HS-5 (cell line): ENCODE measurements at places on chromosomes 3 and 15.

DNA sequence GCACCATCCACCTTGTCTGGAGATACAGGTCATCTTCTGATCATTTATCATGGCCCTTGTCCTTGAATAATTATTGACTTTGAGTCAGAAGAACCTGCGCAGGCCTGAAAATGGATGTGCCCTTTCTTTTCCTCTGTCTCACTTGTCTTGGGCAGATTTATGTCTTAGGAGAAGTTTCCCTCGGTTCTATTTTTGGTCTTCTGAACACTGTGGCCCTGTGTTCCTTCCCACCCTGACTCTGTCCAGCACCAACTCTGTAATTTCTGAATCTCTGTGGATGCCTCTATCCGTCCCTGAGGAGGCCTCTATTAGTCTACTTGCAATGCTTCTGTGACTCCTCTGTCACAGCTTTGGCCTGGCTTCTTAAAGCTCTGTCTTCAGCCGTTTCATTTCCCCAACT, 680.8 kb upstream of the CFAP20DC start:
- no peak for DNase-seq

DNA sequence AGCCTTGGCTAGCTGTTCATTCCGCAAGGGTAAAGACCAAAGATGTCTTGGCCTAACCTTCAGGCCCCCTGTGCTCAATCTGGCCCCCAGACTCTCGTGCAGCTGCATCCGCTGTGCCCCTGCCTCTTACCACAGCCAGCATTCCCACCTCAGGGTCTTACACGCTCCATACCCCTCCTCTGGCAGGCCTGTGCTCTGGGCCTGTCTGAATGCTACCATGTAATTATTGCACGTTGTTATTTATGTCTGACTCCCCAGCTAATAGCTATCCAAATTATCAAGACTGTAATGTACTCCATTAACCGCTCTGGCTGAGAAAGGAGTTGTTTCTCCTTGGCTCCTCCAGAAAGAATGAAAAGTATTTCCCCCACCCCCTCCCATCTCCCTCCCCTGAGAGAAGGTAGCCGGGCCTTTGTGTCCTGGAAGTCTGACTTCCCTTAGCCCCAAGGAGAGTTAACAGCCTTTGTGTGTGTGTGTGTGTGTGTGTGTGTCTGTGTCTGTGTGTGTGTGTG, 54.5 kb upstream of the UBE2E1 start:
- no peak for DNase-seq

- no peak for DNase-seq
These were observed 111.6 kb upstream of the PHLDB2 start for GRCh38 chr3:111747490-111747889.

GRCh38 chr15:35874260-35874905, 328.4 kb upstream of the DPH6 start:
- peak; percentile 59 for DNase-seq

DNA sequence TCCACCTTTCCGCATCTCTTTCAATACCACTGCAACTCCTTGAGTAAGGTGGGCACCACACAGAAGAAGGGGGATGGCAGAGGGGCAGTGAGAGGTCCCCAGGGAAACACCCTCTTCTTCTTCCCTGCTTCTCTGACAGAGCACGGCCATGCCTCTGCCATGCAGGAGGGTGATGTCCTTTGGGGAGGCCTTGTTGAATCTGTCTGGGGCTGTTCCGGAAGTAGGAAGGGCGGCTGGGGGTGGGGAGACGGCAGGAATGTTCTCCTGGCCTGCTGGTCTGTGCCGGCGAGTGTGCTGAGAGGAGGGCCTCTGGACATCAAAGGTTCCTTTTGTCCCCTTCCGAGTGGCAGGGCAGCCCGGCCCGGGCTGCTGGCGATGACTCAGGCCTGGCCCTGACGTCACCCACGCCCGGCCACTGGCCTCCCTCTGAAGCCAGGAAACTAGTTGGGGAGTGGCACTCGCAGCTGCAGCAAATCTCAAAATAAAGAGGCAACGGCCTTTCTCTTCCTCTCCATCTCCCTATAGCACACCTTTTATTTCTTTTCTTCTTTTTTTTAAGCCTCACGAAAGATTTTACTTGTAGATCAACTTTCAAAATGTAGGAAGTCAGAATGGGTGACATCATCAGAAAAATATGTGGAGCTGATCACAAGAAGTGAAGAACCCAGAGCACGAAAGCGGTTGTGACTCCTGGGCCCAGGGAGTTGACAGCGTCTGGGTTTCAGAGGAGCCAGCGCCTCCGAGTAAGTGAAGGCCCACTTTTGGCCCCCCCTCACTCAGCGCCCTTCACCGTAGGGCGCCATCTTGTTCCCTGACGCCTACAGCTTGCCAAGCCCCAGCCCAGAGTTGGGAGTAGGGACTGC, at the start of gene ZBTB38:
TSS of gene ZBTB38 (plus strand) at position 443 of the 863 bp plus-strand sequence. CDS start 73,885 bp downstream, outside the sequence.
- peak; percentile 92 for DNase-seq

DNA sequence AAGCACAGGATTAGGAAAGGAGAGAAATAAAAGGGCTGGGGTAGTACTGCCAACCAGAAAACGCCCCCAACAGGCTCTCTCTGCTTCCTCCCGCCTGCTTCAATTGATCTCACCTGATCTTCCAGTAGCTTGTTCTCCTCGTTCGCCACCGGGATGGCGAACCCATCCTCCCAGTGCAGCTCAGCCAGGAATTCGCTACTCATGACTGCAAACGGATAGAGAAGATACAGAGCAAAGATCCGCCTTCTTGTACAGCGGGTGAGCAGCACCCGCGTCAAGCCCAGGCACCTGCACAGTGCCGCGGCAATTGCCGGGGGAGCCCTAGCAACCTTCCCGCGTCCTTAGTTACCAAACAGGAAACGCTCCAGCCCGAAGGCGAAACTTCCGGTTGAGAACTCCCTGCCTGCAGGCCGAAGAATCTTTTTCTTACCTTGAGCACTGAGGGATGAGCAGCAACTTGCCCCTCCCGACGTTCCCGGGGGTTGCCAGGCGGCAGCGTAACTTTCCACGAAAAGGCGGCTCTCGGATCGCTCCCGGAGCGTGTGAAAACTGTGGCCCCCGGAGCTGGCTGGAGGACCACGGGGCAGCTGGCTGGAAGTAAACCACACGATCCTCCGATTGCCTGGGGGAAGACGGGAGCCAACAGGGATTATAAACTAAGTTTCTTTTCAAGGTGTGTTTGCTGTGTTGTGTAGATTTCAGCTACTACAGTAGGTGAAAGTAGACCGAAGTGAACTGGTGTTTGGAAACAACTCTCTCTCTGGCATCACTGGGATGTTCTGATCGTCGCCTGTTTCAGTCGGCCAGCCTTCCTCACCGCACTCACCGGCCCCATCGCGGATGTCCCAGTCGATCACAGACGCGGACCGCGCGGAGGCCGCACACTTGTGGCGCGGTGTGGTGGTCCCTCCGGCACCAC, at the start of gene CCDC39:
TSS of gene CCDC39 (minus strand) at position 312 of the 919 bp plus-strand sequence. CDS start at position 203, 109 bp downstream.
- DNase-seq, result peak; percentile 61

- no peak for DNase-seq
These were observed 74.3 kb downstream of the GHSR start for GRCh38 chr3:172373912-172374311.

DNA sequence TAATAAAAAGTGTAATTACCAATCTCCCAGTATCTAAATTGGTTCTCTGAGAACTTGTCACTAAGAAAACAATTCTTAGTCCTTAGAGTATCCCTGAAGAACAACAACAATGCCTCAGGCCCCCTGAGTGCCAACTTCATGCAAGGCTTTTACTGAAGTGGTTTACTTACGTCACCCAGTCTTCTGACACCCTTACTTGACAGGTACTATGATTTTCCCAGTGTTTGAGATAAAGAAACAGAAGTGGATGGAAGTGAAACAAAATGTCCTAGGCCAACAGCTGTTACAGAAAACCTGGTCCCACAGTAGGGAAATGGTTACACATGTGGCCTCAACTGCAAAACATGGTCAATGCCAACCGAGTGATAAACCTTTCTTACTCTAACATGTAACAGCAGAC, 331.1 kb downstream of the FOXP1 start:
- no peak for DNase-seq

DNA sequence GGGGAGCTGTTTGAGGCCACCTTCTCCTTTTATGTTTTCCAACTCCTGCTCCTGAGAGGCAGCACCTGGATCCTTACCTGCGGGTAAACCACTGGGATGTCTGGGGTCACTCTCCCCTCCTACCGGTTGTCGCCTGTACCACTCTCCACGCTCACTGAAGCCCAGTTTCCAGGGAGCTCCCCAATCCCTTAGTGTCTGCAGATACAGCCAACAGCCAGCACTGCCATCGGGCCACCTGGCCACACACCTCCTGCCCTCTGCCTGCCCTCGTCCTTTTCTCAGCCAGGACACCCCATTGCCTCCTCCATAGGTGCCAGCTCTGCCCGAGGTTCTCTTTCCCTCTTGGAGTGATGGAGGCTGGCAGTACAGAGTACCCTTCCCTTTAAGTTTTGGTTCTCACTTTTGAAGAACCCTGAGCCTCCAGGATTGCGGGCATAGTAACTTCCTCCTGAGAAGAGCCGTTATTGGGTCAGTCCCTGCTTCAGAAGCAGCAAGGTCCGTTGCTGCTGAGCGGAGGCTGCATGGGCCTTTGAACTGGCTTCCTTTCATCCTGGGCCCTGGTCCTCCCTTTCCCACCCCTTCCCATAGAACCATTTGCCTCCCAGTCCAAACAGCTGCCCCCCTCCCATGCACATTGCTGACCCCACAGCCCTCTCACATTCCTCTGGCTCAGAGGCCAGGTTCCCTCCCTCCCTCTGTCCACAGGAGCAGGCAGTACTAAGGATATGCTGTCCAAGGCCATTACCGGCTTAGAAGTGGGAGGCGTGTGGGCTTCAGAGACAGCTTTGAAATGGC, 30.9 kb downstream of the ARNT2 start:
- DNase-seq, result no peak

GRCh38 chr3:184836090-184836822, 24.3 kb downstream of the VPS8 start:
- no peak for DNase-seq

DNA sequence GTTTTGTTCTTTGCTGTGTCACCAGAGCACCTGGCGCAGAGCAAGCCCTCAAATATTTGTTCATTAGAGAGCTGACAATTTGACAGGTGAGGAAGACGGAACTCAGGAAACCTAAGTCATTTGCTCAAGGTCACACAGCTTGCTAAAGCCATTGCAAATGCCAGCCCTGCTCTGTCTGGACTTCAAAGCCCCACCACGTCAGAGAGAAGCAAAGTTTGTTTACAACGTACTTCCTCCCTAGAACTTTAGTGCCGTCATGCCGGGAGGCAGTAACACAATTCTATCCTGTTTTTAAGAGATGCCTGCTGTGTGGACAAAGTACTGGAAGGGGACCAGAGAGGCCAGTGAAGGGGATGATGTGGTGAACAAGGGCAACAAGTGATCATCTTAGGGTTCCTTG, 216.6 kb upstream of the PRICKLE2 start:
- no peak for DNase-seq

DNA sequence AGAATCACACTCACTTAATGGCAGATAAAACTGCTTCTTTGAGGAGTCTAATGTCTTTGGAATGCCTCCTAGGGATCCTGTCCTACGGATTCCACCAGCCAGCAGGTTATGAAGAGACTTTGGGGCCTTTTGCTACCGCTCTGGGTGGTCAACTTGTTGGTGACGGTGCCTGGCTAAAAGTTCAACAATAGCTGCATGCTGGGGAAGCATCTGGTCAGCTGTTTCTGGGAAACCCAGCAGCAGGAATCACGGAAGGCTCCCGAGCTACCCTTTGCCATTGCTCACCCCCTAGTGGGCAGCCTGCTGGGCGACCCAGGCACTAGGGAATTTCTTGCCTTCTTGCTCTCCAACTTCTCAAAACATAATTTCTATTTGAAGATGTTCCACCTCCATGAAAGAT, 263.3 kb downstream of the NEK10 start:
- DNase-seq, result no peak

- DNase-seq, result peak; percentile 83
These were observed 42.3 kb downstream of the NEK10 start for GRCh38 chr3:27326629-27327545.
